Activated CD4-positive, alpha-beta memory T cell treated with anti-CD3 and anti-CD28 coated beads, Interleukin-2, amount 10 ng/mL, durations not matched to agents 7 days and 5 days (primary cell): ENCODE measurements at places on chromosomes 1 and 21.
A peak's percentile ranks its signal among the peaks of the same experiment; 100 is the strongest.

DNA sequence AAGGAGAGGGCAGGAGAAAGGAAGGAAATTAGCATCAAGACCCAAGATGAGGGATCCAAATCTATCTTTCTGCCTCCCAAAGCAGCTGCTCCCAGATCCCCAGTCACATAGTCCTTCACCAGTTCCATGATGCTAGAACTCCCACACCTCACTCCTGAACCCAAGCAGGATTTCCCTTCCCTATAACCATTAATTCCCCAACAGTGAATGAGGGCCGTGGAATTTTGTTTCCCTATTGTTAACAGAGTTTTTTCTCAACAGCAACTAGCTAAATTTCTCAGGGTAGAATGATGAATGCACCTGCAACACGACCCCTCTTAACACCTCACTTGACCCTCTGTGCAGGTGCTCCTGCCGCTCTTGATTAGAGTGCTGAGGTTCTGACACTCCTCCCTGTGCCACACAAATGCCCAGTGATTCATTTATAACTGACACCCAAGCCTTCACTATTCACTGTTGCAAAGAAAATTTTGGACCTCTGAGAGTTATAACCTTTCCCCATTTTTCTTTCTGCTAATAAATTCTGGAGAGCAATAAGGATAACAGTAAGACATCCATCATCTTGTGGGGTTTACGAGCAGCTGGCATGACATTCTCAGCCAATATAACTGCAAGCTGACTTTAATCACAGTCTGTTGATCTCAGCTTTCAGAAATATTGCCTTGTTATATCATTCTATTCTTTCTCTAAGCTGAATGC is 25.4 kb upstream of the NPL start:
- DNase-seq = no peak

- no peak for DNase-seq
These were observed 27.5 kb downstream of the DLGAP3 start for GRCh38 chr1:34901919-34902318.

- no peak for DNase-seq
These were observed 5.0 kb upstream of the KCNC4 start for GRCh38 chr1:110205156-110205555.

GRCh38 chr21:17387030-17387617 is 125.7 kb upstream of the CXADR start:
- peak; percentile 35 for DNase-seq

- no peak for DNase-seq
These were observed 14.4 kb downstream of the S100A16 start for GRCh38 chr1:153598309-153599172.

DNA sequence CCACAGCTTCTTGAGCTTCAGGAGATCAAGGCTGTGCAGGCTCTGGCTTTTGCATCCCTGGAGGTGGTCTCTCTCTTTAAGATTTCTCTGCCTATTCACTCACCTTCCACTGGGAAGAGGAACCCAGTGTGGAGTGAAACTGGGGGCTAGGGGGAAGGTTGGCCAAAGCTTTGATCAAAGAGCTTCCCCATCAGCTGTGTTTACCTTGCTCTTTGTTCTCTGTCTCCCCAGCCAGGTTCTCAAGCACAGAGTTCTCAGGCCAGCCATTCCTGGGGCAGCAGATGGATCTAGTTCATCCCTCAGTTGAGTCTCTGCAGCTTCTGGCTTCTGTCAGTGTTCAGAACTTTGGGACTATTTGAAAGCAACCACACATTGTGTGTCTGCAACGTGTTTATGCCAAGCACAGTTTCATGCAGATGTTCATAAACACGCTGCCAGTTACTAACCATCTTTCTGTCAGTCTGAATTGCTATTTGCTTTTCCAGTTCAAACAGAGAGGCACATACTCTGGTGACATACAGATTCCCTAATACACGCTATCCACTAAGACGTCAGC is 17.2 kb upstream of the MRPS14 start:
- DNase-seq = no peak

DNA sequence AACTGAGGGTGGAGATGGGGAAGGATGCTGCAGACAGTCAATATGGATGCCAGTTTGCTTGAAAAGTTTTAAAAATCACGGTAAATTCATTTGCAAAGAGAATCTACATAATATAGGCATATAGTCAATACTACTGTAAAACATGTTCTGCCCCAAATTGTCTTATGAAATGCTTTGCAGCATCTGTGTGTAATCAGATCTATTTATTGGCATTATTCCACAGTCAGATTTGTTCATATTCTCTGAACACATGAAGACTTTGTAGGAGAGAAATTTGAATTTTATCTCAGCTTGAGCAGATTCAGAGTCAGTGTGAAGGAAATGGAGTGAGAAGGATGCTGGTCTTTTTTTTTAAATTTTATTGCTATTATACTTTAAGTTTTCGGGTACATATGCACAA is 88.5 kb downstream of the PLPPR4 start:
- no peak for DNase-seq

GRCh38 chr1:21351901-21352300 is 61.6 kb upstream of the ECE1 start:
- DNase-seq = no peak

GRCh38 chr1:56477164-56478111 is 101.9 kb downstream of the PLPP3 start:
- DNase-seq = no peak

GRCh38 chr21:25385911-25386474 is 221.3 kb downstream of the MRPL39 start:
- no peak for DNase-seq

- no peak for DNase-seq
These were observed 46.2 kb downstream of the UCHL5 start for GRCh38 chr1:193013005-193013404.

GRCh38 chr1:197918807-197919345 is 1.7 kb downstream of the LHX9 start:
- DNase-seq = no peak

- DNase-seq = peak; percentile 48
These were observed 18.3 kb upstream of the CAPN8 start for GRCh38 chr1:223683586-223684487.

DNA sequence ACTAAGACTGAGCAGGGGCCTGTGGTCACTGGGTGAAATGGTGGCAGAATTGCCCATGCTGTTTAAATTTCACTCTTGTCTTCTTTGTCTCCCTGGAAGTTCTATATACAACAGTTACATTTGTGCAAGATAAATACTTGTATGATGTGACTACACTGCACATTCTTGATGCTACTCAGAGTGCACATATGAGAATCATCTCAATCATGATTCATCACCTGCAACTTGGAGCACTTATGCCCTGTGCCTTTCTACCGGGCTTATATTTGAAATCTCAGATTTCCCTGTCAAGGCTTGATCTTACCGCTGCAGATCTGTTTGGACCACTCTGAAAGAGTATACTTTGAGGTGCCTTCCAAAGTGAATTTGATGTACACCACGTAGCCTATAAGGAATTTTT is 10.6 kb downstream of the PGM1 start:
- no peak for DNase-seq

- no peak for DNase-seq
These were observed 73.2 kb upstream of the DNAJC6 start for GRCh38 chr1:65235867-65236805.

DNA sequence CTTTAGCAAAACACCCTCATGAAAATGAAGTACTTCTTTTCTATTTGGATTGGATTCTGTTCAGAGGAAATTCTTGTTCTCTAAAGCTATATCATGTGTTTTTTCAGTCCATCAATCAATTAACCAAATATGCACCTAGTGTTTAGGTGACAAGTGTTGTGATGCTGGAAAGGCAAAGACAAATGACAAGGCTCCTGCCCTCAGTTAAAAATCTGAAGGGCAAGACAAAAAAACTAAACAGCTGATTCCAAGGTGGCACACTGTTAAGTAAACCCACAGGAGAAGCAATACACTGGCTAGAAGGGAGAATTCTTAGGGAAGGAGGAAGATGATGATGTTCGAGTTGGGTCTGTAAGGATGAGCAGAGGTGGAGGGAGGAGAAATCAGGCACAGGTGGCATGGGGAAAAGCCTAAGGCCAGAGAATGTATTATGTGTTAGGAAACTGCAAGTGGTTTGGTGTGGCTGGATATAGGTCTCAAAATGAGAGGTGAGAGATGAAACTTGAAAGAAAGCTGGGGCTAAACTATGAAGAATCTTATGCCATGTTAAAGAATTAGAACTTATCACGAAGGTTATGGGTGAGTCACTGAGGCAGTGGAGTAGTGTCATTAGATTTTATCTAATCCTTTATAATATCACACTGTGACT is 51.8 kb upstream of the GFI1 start:
- peak; percentile 30 for DNase-seq

GRCh38 chr1:57831624-57832023 is 407.8 kb upstream of the DAB1 start:
- DNase-seq = no peak
